CD4-positive, alpha-beta T cell (primary cell): ENCODE measurements at places on chromosomes 6 and 20.
A peak's percentile ranks its signal among the peaks of the same experiment; 100 is the strongest.

DNA sequence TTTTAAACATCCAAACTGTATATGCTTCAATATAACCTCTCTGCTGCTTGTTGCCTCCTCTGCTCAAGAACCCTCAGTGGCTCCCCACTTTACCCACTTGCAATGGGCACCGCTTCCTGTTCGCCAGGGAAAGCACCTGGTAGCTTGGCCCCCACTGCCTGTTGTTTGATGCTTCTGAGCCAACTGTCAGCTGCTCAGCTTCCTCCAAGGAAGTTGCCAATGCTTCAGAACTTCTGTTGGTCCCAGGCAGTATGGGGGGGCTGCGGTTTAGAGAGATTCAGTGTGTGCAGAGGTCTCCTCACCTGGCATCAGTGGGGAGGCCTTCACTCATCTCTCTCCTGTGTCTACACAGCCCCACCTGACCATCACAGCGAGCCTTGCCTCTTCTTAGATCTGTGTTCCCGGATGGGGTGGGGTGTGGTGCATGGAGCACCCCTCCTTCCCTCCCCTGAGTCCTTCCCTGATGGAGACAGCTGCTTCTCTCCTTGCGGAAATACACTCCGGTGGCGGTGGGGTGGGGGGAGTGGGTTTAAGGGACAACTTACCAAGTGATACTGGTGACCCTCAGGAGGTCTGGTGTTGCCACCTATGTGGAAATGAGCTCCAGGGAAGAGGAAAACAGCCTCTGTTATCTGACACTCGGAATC lies 308.1 kb downstream of the CDH26 start:
- H3K27ac ChIP-seq: no peak overlapping the region
- no peaks in the 10 kb centered on the region for H3K36me3 ChIP-seq
- peak; percentile 24 for DNase-seq
- H3K4me1 ChIP-seq: peaks cover 8% of the 10 kb centered on the region
- H3K4me3 ChIP-seq: no peak overlapping the region

DNA sequence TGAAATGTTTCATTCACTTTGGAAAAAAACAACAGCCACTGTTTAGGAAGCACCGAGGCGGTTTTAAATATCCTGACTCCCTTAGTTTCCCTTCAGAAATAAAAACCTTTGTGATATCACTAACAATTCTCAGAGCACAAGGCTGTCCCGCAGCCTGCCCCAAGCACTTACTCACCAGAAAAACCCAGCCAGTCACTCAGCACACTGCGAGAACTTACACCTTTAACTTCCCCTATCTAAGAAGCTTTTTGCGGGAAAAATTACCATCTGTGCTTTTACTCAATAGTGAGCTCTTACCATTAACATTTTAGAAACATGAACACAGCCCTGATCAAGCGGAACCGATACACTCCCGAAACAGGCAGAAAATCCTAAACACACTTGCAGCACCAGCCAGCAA lies 9.3 kb downstream of the ZBTB46 start:
- no peak overlapping the region for H3K4me3 ChIP-seq
- H3K27ac ChIP-seq: no peak overlapping the region
- peaks cover 15% of the 10 kb centered on the region for H3K27me3 ChIP-seq
- no peaks in the 10 kb centered on the region for H3K36me3 ChIP-seq
- H3K4me1 ChIP-seq: no peaks in the 10 kb centered on the region

- H3K36me3 ChIP-seq: no peaks in the 10 kb centered on the region
- no peaks in the 10 kb centered on the region for H3K27me3 ChIP-seq
- no peak overlapping the region for H3K4me3 ChIP-seq
- no peak overlapping the region for H3K27ac ChIP-seq
Measured at GRCh38 chr6:73873081-73873480, 177.1 kb downstream of the CD109 start.

- H3K4me3 ChIP-seq: peak overlapping the region; percentile 47
- H3K27ac ChIP-seq: no peak overlapping the region
- peaks cover 67% of the 10 kb centered on the region for H3K27me3 ChIP-seq
- H3K4me1 ChIP-seq: peaks cover 60% of the 10 kb centered on the region
- H3K36me3 ChIP-seq: no peaks in the 10 kb centered on the region
- DNase-seq: peak; percentile 34
Measured at GRCh38 chr6:6007366-6008088, 802 bp upstream of the NRN1 start.

- H3K4me3 ChIP-seq: no peak overlapping the region
- DNase-seq: no peak
- H3K4me1 ChIP-seq: no peaks in the 10 kb centered on the region
- H3K27ac ChIP-seq: no peak overlapping the region
- H3K27me3 ChIP-seq: no peaks in the 10 kb centered on the region
Measured at GRCh38 chr6:37459981-37460800, 27.2 kb downstream of the CMTR1 start.

- H3K27me3 ChIP-seq: no peaks in the 10 kb centered on the region
- peaks cover 3% of the 10 kb centered on the region for H3K36me3 ChIP-seq
- H3K4me3 ChIP-seq: no peak overlapping the region
- DNase-seq: no peak
- peak overlapping the region; percentile 18 for H3K27ac ChIP-seq
- H3K4me1 ChIP-seq: peaks cover 31% of the 10 kb centered on the region
Measured at GRCh38 chr6:125834348-125834747, 43.6 kb downstream of the NCOA7 start.

DNA sequence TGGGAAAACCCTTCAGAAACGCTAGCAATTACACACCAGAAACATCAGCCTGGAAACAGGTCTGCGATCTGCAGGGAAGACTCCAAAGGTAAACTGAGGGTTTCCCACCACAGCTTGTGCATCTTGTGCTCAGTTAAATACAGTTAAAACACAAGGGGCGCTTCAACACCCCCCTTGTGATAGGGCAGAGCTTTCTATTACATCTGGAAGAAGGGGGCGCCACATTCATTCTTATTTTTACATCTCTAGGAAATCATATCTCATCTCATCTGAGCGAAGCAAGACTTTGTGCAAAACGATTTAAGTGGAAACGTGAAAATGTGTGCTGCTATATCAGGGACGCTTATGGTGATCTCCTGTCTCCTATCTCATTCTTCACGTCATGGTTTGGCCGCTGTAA lies 58.5 kb downstream of the PRND start:
- H3K36me3 ChIP-seq: peaks cover 33% of the 10 kb centered on the region
- H3K27ac ChIP-seq: no peak overlapping the region
- peaks cover 8% of the 10 kb centered on the region for H3K4me1 ChIP-seq
- H3K27me3 ChIP-seq: no peaks in the 10 kb centered on the region
- peak; percentile 35 for DNase-seq

DNA sequence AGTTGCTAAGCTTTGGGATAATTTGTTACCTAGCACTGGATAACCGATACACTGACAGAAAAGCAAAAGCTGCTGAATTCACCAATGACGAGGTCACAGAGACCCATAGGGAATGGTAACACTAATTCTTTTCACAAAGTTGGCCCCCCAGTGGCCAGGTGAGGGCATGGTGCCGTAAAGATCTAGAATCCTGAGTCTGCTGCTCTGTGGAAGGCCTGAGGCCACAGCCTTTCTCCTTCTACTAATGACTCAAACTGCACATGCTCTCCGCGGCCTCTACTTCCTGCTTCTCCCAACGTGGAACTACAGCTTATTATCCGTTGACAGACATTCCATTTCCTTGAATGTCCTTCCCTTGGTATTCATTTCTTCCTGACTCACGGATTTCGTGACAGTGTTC lies 127.1 kb downstream of the OPRM1 start:
- H3K4me1 ChIP-seq: peaks cover 28% of the 10 kb centered on the region
- no peaks in the 10 kb centered on the region for H3K27me3 ChIP-seq
- DNase-seq: no peak
- peaks cover 42% of the 10 kb centered on the region for H3K36me3 ChIP-seq
- no peak overlapping the region for H3K4me3 ChIP-seq

GRCh38 chr20:19807191-19807945 lies 49.3 kb downstream of the RIN2 start:
- DNase-seq: no peak
- no peak overlapping the region for H3K27ac ChIP-seq
- H3K4me3 ChIP-seq: no peak overlapping the region

GRCh38 chr6:154767003-154767723 lies 33.9 kb downstream of the SCAF8 start:
- H3K4me1 ChIP-seq: peaks cover 31% of the 10 kb centered on the region
- no peak overlapping the region for H3K27ac ChIP-seq
- H3K27me3 ChIP-seq: no peaks in the 10 kb centered on the region
- DNase-seq: no peak
- H3K4me3 ChIP-seq: no peak overlapping the region

- H3K36me3 ChIP-seq: no peaks in the 10 kb centered on the region
- H3K4me1 ChIP-seq: peaks cover 28% of the 10 kb centered on the region
- no peak overlapping the region for H3K27ac ChIP-seq
Measured at GRCh38 chr6:156866220-156867015, 89.2 kb downstream of the ARID1B start.

- DNase-seq: no peak
- H3K27me3 ChIP-seq: no peaks in the 10 kb centered on the region
- H3K4me3 ChIP-seq: no peak overlapping the region
Measured at GRCh38 chr20:40849456-40849855, 160.4 kb upstream of the MAFB start.

DNA sequence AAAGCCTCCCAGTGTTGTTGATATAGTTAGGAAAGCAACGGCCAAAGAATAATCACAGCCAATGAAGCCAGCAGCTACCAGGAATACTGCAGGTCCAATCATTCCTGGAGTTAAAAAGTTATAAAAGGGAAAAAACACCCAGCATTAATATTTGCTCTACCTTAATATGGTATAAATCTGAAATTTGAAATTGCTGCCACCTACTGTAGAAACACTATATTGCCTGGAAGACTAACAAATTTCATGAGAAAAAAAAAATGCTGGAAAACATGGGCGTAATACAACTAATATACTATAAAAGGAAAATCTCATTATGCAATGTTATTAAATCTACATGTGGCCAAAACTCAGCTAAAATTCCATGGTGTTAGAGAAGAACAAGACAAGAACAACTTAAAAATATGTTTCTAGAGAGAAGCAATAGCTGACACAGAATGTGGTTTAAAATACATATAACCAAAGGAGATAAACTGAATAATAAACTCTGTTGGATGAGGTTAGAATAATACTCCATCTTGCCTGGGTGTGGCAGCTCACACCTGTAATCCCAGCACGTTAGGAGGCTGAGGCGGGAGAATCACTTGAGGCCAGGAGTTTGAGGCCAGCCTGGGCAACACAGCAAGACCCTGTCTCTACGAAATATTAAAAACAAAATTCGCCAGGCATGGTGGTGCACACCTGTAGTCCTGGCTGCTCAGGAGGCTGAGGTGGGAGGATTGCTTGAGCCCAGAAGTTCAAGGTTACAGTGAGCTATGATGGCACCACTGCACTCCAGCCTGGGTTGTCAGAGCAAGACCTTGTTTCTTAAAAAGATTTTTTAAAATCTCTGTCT lies 43.1 kb downstream of the SLC17A5 start:
- H3K36me3 ChIP-seq: peaks cover 47% of the 10 kb centered on the region
- no peaks in the 10 kb centered on the region for H3K27me3 ChIP-seq
- no peak for DNase-seq
- no peak overlapping the region for H3K4me3 ChIP-seq
- no peak overlapping the region for H3K27ac ChIP-seq

GRCh38 chr20:19975901-19976300 lies 41.3 kb upstream of the NAA20 start:
- no peak overlapping the region for H3K4me3 ChIP-seq
- H3K36me3 ChIP-seq: no peaks in the 10 kb centered on the region
- no peak overlapping the region for H3K27ac ChIP-seq

- no peaks in the 10 kb centered on the region for H3K36me3 ChIP-seq
- H3K27ac ChIP-seq: no peak overlapping the region
- DNase-seq: no peak
- no peaks in the 10 kb centered on the region for H3K27me3 ChIP-seq
Measured at GRCh38 chr6:45759472-45759810, 256.2 kb downstream of the CLIC5 start.

DNA sequence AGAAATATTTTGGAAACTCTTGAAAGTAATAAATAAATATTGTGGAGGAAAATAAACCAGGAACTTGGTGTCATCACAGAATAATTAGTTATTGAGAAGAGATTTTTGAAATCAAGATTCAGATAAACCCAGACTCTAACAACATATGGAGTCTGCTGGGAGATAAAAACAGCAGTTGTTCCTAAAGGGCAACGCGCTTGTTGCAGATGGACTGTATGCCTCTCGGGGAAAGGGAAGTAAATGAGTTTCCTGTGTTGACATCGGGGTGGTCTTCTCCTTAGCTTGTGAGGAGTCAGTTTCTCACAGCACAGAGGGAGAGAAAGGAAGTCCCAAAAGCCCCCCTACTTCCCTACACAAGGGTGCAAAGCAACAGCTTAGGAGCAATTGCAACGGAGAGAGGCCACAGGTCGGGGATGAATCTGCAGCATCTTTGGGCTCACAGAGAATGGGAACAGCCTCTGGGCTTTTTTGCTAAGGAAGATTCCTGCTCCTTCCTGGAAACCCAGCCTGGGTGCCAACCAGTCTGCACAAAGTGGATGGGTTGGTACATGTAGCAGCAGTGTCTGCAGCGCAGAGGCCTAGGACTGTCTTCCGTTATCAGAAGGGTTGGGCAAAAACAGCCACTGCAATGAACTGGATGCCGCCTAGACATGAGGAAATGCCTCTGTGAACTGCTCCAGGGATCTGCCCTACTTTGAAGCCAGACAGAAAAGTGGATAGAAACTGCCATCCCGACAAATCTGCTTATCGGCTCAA lies 603.0 kb upstream of the NRSN1 start:
- no peak overlapping the region for H3K4me3 ChIP-seq
- H3K27me3 ChIP-seq: no peaks in the 10 kb centered on the region
- no peaks in the 10 kb centered on the region for H3K4me1 ChIP-seq

- H3K27me3 ChIP-seq: no peaks in the 10 kb centered on the region
- peaks cover 72% of the 10 kb centered on the region for H3K36me3 ChIP-seq
- DNase-seq: no peak
- no peak overlapping the region for H3K4me3 ChIP-seq
- no peak overlapping the region for H3K27ac ChIP-seq
- H3K4me1 ChIP-seq: peaks cover 5% of the 10 kb centered on the region
Measured at GRCh38 chr6:160039441-160039840, 70.6 kb downstream of the IGF2R start.

- H3K4me3 ChIP-seq: no peak overlapping the region
- no peak overlapping the region for H3K27ac ChIP-seq
- no peak for DNase-seq
- H3K4me1 ChIP-seq: no peaks in the 10 kb centered on the region
- H3K27me3 ChIP-seq: peaks cover 5% of the 10 kb centered on the region
- no peaks in the 10 kb centered on the region for H3K36me3 ChIP-seq
Measured at GRCh38 chr6:159908535-159908934, 17.7 kb downstream of the MAS1 start.

GRCh38 chr6:71082033-71082650 lies 125.3 kb upstream of the B3GAT2 start:
- H3K4me3 ChIP-seq: no peak overlapping the region
- no peak for DNase-seq
- H3K4me1 ChIP-seq: no peaks in the 10 kb centered on the region
- H3K27me3 ChIP-seq: no peaks in the 10 kb centered on the region

GRCh38 chr20:53298260-53298659 lies 295.4 kb downstream of the ZNF217 start:
- H3K4me1 ChIP-seq: no peaks in the 10 kb centered on the region
- no peak for DNase-seq
- H3K36me3 ChIP-seq: no peaks in the 10 kb centered on the region
- no peak overlapping the region for H3K4me3 ChIP-seq
